ENCODE measurements at places on chromosomes 6 and 20. TPM values are rescaled to one million over a fixed set of nuclear protein-coding genes. Genes with fewer than 3 reads are reported as not detected.

GRCh38 chr20:58587467-58587866, 63.6 kb upstream of the STX16 start:
- no peak for DNase-seq

TRIM10 gene
- not detected for polyA plus RNA-seq

ATAT1 gene
- 36.2 TPM for polyA plus RNA-seq

MYL9 gene
- not detected for polyA plus RNA-seq

GNAS-AS1 gene
- polyA plus RNA-seq, result 1.2 TPM
